Tibial artery (tissue), 4 donors: ENCODE measurements at places on chromosomes 11 and 22.
A peak's percentile ranks its signal among the peaks of the same experiment; 100 is the strongest.

DNA sequence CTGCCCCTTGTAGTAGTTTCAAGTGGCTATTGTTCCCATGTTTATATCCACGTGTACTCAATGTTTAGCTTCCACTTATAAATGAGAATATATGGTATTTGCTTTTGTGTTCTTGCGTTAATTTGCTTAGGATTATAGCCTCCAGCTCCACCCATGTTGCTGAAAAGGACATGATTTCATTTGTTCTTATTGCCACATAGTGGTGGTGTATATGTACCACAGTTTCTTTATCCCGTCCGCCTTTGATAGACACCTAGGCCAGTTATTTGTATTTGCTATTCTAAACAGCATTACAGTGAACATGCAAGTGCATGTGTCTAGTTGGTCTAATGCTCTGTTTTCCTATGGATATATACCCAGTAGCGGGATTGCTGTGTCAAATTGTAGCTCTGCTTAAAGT is 6.8 kb downstream of the OR51B2 start:
- H3K4me3 ChIP-seq: no peak overlapping the region
- DNase-seq: no peak
- no peaks in the 10 kb centered on the region for H3K27me3 ChIP-seq
- H3K36me3 ChIP-seq: no peaks in the 10 kb centered on the region
- no peak overlapping the region for H3K27ac ChIP-seq

- peaks cover 50% of the 10 kb centered on the region for H3K4me1 ChIP-seq
- peak overlapping the region; percentile 53 for H3K27ac ChIP-seq
- H3K36me3 ChIP-seq: no peaks in the 10 kb centered on the region
- no peak overlapping the region for H3K4me3 ChIP-seq
- DNase-seq: peak; percentile 91
- no peaks in the 10 kb centered on the region for H3K27me3 ChIP-seq
Observed at GRCh38 chr11:65911682-65912568, 6.9 kb downstream of the C11orf68 start.

DNA sequence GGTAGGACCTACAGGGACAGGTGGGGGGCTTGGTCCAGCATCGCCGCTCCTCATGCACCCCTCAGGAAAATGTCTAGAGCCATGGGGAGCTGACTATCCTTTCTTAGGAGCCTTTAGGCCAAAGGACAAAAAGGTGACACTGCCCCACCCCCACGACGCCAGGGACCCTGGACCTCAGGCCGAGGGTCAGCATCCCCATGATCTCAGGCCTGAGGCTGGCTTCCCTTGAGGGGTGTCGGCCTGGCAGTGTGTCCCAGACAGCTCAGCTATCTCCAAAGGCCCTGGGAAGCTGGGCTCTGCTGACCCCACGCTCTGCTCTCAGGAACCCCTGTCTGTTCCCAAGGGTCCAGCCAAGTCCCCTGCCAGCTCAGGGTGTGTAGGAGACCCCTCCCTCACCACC is 16.3 kb downstream of the MRGPRG start:
- H3K4me3 ChIP-seq: no peak overlapping the region
- peaks cover 75% of the 10 kb centered on the region for H3K27me3 ChIP-seq
- H3K27ac ChIP-seq: no peak overlapping the region
- no peak for DNase-seq
- peaks cover 19% of the 10 kb centered on the region for H3K4me1 ChIP-seq

GRCh38 chr11:10395166-10395897 is 59.7 kb upstream of the AMPD3 start:
- H3K36me3 ChIP-seq: no peaks in the 10 kb centered on the region
- no peaks in the 10 kb centered on the region for H3K27me3 ChIP-seq
- DNase-seq: no peak
- no peak overlapping the region for H3K4me3 ChIP-seq

GRCh38 chr11:134469627-134470026 is 57.6 kb upstream of the B3GAT1 start:
- no peaks in the 10 kb centered on the region for H3K27me3 ChIP-seq
- H3K36me3 ChIP-seq: no peaks in the 10 kb centered on the region
- no peak overlapping the region for H3K4me3 ChIP-seq
- no peaks in the 10 kb centered on the region for H3K4me1 ChIP-seq
- no peak overlapping the region for H3K27ac ChIP-seq

- peaks cover 8% of the 10 kb centered on the region for H3K36me3 ChIP-seq
- peaks cover 55% of the 10 kb centered on the region for H3K4me1 ChIP-seq
- no peak for DNase-seq
- H3K27me3 ChIP-seq: no peaks in the 10 kb centered on the region
- H3K27ac ChIP-seq: peak overlapping the region; percentile 13
Observed at GRCh38 chr11:95891423-95892170, 32.3 kb downstream of the MTMR2 start.

DNA sequence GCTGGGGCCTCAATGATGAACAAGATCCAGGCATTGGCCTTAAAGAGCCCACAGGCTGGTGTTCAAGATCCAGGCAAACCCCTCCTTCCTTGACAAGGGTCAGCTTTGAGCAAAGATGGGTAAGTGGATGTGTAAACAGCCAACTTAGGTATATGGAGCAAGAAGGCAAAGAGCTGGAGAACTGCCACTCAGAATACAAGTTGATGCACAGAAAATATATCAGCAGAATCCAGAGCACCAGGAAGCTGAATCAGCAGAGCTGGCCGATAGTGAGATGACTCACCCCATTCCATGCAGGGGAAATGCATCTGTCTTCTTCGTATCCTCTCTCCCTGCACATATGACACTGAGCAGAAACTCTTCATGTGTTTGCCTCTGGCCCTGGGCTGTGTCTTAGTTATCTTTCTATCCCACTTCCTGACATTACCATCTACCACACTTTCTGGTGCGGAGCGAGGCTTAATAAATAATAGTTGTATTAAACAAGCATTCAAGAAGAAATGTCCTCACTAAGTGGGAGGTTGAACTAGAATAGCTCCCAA is 57.8 kb downstream of the ENDOD1 start:
- H3K4me3 ChIP-seq: no peak overlapping the region
- H3K4me1 ChIP-seq: peaks cover 49% of the 10 kb centered on the region
- no peak overlapping the region for H3K27ac ChIP-seq
- H3K36me3 ChIP-seq: no peaks in the 10 kb centered on the region

DNA sequence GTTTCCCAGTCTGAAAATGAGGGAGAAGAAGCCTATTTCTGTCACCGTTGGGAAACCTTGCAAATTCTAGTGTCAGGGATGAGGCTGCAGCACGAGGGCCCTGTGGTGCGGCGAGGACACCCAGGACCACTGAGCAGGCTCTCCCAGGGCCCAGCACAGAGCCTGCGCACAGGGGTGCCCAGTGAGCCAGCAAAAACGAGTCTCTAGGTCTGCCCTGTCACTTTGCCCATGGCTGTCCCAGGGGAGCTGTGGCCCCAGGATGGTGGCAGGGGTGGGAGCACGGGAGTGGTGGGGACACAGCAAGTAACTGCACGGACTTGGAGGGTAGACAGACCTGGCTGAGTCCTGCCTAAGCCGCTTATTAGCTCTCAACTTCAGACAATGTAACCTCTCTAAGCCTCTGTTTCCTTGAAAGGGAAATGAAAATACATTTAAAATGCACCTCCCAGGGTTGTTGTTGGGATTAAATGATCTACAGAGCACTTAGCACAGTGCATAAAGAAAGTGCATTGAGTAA is 44.2 kb downstream of the DSCAML1 start:
- H3K4me3 ChIP-seq: no peak overlapping the region
- no peaks in the 10 kb centered on the region for H3K36me3 ChIP-seq
- no peaks in the 10 kb centered on the region for H3K27me3 ChIP-seq
- no peak overlapping the region for H3K27ac ChIP-seq

DNA sequence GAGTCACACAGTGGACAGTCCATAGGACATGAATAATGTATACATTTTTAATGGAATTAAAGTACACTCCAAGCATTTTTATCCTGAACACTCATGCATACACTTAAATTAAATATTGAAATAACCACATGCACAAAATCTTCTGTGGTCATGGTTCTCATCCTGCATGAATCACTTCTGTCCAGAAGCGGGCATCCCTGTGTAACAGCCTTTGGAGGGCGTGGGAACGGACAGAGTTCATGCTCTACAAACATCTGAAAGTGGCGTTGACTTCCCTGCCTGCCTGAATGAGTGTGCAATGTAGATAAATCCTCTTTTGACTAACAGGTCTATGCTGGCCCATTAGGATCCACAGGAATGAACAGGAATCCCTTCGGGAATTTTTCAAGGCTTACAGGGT is 780.2 kb downstream of the BRD1 start:
- H3K27me3 ChIP-seq: peaks cover 6% of the 10 kb centered on the region
- DNase-seq: no peak
- no peaks in the 10 kb centered on the region for H3K36me3 ChIP-seq
- H3K4me3 ChIP-seq: no peak overlapping the region

DNA sequence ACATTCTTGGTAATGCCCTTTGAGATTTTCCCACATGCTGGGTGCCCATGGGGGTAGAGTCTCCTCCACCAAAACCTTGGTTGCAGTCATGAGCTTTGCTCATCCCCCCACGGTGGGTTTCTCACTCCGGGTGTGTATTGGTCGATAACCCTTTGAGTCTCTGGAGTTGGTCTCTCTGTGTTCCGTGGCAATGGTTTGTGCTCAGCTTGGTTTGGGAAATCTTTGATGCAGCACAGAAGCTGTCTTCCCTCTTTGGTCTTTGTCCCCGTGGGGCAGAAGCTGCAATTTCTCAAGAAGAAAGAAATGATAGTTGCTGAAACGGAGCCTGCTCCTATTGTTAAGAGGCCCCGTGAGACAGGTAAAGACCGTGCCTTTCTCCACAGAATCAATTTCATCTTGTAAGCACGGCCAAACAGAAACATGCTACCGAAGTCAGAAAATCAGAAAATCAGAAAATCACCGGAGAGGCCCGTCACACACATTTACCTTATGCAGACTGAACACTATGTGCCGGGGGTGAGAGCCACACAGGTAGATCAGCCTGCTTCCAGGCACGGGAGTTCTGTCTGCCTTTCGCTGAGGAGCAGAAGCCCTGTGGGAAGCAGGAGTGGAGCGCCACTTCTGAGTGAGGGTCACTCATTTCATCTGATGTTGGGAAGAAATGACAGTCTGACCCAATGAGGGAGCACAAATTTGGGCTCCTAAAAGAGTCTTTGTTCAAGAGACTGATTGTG is 186.1 kb downstream of the TBC1D22A start:
- no peak overlapping the region for H3K27ac ChIP-seq
- no peaks in the 10 kb centered on the region for H3K27me3 ChIP-seq
- no peak for DNase-seq
- no peak overlapping the region for H3K4me3 ChIP-seq

GRCh38 chr11:43959321-43959995 is 17.0 kb downstream of the C11orf96 start:
- H3K4me1 ChIP-seq: no peaks in the 10 kb centered on the region
- no peaks in the 10 kb centered on the region for H3K27me3 ChIP-seq

DNA sequence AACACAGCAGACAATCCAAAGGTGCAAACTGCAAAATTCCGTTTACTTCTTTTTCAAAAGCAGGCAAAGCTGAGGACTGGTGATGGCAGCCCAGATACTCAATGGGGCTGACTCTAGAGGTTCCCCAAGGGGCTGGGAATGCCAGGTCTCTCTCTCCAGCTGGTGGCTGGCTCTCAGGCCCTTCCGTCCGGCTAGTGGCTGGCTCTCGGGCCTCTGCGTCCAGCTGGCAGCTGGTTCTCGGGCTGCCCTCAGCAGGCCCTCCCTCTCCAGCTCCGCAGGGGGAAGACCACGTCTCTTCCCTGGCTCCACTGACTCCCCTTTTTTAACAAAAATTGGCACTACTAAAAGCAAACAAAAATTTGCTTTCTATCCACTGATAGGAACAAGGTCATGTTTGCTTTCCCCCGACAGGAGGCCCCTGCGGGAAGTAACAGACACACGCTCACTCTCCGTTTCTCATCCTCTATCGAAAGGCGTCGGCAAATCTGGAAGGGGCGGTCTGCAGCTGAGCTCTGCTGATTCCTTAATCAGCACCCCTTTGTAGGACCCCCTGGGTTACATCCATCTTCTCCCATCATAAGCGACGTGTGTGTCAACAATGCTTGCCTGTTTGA is 381.4 kb downstream of the BRD1 start:
- H3K27me3 ChIP-seq: no peaks in the 10 kb centered on the region
- no peak for DNase-seq
- H3K36me3 ChIP-seq: no peaks in the 10 kb centered on the region
- H3K4me3 ChIP-seq: no peak overlapping the region
- H3K4me1 ChIP-seq: no peaks in the 10 kb centered on the region
- H3K27ac ChIP-seq: no peak overlapping the region

DNA sequence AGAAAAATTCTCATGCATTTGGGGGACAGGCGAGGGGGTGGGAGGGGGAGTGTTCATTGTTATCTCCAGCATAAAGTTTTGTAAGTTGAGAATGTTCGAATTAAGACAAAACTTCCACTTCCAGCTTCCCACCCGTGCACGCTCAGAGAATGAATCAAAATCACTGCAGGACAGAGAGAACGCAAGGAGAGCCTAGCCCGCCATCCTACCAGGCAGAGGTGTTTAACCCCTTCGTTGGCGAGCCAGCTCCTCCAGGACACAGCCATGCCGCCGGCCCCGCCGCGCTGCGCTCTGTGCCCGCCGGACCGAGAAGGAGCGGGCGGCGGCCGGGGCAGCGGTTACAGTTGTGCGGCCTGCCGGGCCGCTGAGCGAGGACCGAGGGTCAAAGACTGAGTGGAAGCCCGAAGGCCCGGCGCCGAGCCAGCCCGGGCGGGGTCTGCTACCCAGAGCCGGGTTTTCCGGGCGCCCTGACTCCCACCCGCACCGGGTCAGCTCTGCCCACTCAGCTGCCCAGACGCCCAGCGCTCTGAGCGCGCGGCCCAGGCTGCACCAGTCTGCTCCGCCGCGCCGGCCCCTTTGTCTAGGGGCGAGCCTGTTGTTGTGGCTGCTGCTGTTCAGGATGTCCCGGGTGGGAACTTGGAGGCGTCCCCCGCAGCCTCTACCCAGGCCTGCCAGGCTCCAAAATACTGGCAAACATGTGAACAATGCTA is at the start of gene NOX4:
NOX4 (minus strand) TSS at position 395 of the 710 bp plus-strand sequence; CDS start at position 266, 129 bp downstream.
- H3K36me3 ChIP-seq: no peaks in the 10 kb centered on the region
- H3K27me3 ChIP-seq: no peaks in the 10 kb centered on the region
- H3K27ac ChIP-seq: peak within 1 kb of the TSS; percentile 91
- peak within 1 kb of the TSS; percentile 70 for H3K4me3 ChIP-seq
- peak; percentile 83 for DNase-seq
